SJCRH30 (cell line): ENCODE measurements at places on chromosomes 6 and 20. TPM values are rescaled to one million over a fixed set of nuclear protein-coding genes. Genes with fewer than 3 reads are reported as not detected.

The NFATC2 gene
- total RNA-seq, result not detected in 2 replicates

GRCh38 chr6:150673720-150674346, 74.1 kb downstream of the PLEKHG1 start:
- DNase-seq, result no peak

The ARFRP1 gene
- 39.3 and 44.5 TPM in 2 replicates for total RNA-seq

- peak; percentile 81 for DNase-seq
Measured at GRCh38 chr6:113936093-113936934, 34.6 kb downstream of the HDAC2 start.

GRCh38 chr6:30397697-30398096, 52.7 kb downstream of the RPP21 start:
- no peak for DNase-seq

DNA sequence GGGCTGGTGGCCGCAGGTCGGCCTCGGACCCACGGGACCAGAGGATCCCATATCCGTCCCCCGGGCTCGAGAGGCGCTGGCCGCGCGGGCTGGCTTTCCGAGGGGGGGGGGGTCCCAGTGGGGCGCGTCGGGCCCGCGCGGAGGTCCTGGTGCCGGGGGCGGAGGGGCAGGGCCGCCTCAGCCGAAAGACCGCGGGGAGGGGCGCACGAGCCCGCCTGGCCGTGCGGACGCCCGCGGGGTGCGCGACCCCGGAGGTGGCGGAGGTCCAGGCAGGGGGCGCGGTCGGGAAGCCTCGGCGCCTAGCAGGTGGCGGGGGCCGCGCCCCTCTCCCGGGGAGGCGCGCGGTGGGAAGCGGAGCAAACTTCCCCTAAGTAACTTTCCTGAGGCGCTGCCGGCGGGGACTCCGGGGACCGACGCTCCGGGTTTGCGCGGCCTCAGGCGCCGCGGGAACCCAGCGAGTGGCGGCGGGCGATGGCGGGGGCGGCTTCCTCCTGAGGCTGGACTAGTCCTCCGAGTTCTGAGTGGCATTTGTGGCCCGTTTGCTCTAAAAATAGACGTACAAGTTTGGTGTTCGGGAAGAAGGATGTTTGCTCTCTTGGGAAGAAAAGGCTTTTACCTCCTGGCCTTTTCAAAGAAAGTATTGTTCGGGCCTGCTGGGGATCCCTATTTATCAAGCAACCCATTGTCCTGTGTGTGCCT, 26.5 kb upstream of the BTBD3 start:
- DNase-seq, result peak; percentile 78

The TP53TG5 gene
- total RNA-seq, result not detected in 2 replicates

- no peak for DNase-seq
Measured at GRCh38 chr6:53347250-53347920, 1.4 kb downstream of the ELOVL5 start.

DNA sequence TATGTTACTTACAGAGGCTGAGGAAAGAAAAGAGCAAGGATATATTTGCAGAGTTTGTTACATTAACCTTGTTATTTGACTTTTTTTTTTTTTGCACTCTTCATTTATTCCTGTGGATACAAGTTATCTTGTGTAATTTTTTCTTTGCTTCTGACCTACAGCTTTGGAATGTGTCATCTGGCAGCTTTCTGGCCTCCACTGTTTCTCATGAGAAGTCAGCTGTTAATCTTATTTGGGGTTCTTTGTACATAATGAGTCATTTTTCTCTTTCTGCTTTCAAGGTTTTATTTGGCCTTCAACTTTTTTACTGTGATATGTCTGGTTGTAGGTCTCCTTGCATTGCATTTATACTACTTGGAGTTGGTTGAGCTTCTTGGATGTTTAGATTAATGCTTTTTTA, 333.4 kb downstream of the SMOC2 start:
- no peak for DNase-seq

- peak; percentile 40 for DNase-seq
Measured at GRCh38 chr6:93238632-93239031, 180.7 kb downstream of the EPHA7 start.

- no peak for DNase-seq
Measured at GRCh38 chr20:57753332-57754164, 43.7 kb upstream of the PMEPA1 start.

DNA sequence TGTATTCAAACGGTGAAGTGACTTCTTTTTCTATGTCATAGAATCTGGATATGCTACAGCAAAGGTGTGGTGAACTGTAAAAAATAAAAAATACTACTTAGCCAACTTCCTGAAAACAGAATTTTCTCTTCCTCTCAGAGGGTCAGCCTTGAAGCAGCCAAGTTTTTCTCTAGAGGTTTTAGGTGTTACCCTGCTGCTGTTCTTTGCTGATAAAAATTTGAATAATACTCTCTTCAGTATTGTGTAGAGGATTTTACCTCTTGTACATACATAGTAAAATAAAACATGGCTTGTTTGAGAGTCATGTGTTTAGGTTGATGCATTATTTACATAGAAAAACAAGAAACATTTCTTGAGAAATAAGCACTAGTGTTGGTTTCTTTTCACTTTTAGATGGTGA, 458.4 kb downstream of the TBC1D32 start:
- DNase-seq, result no peak

- DNase-seq, result no peak
Measured at GRCh38 chr20:49653925-49654434, 59.7 kb downstream of the B4GALT5 start.

The FAM184A gene
- total RNA-seq, result 8.9 and 11.3 TPM in 2 replicates

DNA sequence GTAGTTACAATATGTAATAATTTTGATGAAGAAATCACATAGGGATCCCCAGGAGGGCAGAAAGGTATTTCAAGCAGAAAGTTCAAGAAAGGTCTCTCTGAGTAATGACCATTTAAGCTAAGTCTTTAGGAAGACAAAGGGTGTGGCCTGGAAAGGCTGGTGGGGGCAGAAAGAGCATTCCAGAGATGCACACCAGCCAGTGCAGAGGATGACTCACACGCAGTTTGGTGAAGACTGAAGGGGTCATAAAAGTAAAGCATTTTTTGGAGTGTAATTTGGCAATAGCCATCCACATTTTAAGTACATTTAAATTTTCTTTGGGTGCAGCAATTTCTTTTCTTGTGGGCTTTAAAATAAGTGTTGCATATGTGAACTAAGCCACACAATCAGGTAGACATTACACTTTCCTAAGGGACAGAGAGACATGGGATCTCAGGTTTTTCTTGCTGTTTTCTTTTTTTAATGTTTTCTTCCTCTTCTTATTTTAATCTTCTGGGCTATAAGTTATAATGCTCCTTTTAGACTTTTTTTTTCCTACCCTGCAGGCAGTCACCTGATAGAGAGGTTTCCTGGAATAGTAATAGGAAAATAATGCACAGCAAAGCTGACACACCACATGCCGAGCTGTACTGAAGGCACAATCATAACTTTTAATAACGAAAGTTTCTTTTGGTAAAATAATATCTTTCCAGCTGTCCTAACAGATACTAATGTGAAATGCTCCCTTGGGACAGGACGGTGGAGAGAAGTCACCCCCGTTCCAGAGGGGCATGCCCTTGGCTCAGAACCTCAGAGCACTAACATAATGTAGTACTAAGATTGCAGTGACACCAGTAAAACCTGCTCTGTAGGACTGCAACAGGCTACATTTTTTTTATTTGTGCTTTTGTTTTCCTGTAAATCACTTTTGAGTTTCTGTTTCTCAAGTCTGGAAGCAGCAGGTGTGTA, 49.6 kb upstream of the PTPRK start:
- DNase-seq, result peak; percentile 36

DNA sequence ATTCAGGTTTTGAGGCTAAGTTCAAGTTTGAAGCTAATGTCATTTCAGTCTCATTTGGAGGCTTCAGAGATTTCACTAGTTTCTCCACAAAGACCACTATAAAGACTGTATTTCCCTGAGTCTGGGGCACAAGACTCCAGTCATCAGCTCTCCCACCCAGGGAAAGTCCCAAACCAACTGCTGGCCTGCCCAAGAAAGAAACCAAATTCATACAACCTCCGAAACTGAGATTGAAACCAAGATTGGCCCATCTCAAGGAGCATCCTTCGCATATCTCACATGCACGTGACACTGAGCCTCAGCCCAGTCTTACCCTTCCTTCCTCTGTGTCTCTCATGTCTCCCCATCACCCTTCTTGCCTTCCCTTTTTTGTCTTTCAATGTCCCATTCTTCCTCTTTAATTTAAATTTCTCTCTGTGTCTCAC, 3.5 kb upstream of the LTA start:
- no peak for DNase-seq

- peak; percentile 67 for DNase-seq
Measured at GRCh38 chr20:62529896-62530642, 54.3 kb upstream of the GATA5 start.

GRCh38 chr6:151847064-151847463, 39.6 kb downstream of the ESR1 start:
- DNase-seq, result peak; percentile 83

- peak; percentile 31 for DNase-seq
Measured at GRCh38 chr6:166456395-166457156, 73.8 kb upstream of the MPC1 start.

The CALHM5 gene
- 2.4 and 2.6 TPM in 2 replicates for total RNA-seq

- DNase-seq, result no peak
Measured at GRCh38 chr6:19824058-19824807, 12.9 kb upstream of the ID4 start.

The NKX2-4 gene
- total RNA-seq, result 3.9 TPM in 2 replicates

GRCh38 chr20:25310268-25310920, 62.5 kb downstream of the PYGB start:
- DNase-seq, result peak; percentile 68

DNA sequence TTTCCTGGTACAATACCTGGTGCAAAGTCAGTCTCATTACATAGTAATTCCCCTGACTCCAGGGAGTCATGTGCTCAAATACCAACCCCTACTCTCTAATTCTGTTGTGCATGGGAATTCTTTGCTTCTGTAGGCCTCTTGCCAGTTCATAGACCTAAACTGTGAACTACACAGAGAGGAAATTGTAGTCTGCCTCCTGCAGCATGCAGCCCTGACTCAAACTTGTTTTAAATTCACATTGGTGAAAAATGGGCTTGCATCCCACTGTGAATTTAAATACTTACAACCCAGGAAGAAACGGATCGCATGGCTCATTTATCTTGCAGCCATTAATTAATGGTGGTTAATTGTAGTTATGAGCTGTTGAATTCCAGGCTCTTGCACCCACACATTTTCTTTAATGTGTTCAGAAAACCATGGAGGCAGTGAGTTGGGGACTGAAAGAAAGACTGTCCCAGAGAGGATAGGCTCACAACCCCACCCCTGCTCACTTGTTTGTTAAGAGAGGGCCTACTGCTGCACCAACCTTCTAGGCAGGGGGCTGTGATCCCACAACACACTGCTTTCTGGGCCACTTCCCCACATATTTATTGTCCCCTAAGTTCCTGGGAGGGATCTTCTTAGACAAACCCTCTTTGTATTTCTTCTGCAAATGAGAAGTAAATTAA, 579.1 kb downstream of the DHX35 start:
- no peak for DNase-seq

- no peak for DNase-seq
Measured at GRCh38 chr6:116797585-116797984, 31.3 kb downstream of the GPRC6A start.

DNA sequence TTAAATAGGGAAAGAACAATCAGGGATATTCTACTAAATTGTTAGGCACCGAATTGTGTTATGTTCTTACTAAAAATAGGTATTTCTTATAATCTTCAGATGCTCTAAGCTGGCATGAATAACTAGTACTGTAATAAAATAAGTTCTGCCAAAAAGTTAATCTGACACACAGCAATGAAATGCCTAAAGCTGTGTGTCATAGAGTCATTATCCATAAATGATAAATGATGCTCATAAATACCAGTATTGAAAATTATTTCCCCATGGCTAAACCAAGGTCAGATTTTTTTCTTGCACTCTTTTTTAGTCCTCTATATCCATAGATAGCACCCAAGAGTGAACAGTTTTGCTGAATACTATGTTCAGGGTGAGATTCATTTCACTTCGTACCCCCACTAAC, 11.7 kb upstream of the PRIM2 start:
- DNase-seq, result no peak

GRCh38 chr6:37314487-37315156, 39.2 kb upstream of the RNF8 start:
- peak; percentile 64 for DNase-seq

GRCh38 chr20:47597090-47597489, 95.4 kb downstream of the NCOA3 start:
- no peak for DNase-seq

- no peak for DNase-seq
Measured at GRCh38 chr6:77097940-77098339, 365.4 kb downstream of the HTR1B start.

The GPX6 gene
- not detected in 2 replicates for total RNA-seq

The ZBP1 gene
- total RNA-seq, result 0.02 TPM in 1 of 2 replicates, not detected in the other

DNA sequence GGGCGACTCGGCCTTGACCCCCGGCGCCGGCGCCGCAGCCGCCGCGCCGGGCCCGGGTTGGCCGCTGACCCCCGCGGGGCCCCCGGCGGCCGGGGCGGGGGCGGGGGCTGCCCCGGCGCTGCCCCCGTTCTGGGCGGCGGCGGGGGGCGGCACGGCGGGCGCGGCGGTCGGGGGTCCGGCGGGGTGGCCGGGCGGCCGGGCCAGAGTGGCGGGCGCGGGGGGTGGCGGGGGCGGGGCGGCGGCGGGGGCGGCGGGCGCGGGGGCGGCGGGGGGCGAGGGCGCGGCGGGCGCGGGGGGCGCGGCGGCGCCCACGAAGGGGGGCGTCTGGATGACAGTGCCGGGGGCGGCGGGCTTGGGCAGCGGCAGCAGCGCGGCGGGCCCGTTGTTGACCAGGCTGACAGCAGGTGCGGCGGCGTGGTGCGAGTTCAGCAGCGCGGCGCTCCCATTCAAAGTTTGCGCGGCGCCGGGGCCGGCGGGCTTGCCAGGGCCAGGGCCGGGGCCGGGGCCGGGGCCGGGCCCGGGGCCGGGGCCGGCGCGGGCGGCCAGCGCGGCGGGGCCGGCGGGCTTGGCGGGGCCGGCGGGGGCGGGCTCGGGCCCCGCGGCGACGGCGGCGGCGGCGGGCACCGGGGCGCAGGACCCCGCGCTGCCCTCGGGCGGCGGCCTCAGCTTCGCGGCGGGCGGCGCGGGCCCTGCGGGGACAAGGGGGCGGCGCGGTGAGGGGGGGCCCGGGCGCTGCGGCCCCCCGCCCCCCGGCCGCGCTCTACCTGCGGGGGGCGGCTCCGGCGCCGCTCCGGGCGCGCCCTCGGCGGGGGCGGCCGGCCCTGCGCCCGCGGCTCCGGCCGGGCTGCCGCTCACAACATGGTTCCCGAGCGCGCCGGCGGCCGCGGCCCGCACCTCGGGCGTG, 659 bp downstream of the TAF4 start:
- DNase-seq, result peak; percentile 60

DNA sequence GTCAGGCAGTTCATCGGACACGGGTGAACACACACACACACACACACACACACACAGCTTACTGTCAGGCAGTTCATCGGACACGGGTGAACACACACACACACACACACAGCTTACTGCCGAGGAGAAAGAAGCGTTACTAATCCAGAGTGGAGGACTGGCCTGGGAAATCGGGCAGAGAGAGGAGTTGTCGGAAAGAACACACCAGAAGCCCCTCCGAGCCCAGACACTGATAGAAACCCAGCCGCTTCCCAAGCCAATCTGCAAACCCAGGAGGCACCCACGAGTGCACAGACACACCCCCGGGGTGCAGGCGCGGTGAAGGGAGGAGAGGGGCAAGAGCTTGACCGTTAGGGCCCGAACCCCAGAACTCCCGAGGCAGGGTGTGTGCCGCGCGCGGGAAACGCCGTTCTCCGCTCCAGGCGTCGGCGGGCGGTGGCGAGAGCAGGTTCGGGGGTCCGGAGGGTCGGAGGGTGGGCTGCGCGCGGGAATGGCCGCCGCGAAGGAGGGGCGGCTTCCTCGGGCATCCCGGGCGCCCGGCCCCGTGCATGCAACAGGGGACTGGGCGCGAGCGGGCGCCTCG, 636 bp downstream of the ELOVL2 start:
- no peak for DNase-seq

- no peak for DNase-seq
Measured at GRCh38 chr20:25376236-25376635, 14.4 kb downstream of the ABHD12 start.

GRCh38 chr6:13286181-13286580, 42.2 kb downstream of the TBC1D7 start:
- DNase-seq, result no peak
